ENCODE measurements at places on chromosomes 3 and 15.

GRCh38 chr15:25905140-25905539 is 42.0 kb upstream of the ATP10A start:
- peak; percentile 97 for DNase-seq

DNA sequence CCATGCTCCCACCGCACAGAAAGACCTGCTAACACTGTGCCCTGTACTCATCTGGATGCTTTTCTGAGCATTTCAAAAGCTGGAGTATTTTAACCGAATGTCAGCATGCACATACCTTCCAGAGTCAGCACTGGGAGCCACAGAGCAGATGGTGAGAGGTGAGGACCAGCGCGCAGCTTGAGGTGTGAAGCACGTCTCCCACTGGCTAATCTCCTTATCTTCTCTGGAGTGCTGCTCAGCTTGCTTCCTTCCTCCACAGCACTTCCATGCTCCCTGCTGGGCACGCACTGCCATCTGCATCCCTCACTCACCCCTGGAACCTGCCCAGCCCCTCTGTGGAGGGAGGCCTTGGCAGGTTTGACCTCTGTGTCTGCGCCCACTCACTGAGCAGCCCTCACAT is at the start of gene GNB5:
Gene GNB5, minus strand, starts transcription at position 186 of the 400 bp plus-strand sequence. CDS start 6,716 bp downstream, outside the sequence.
- DNase-seq, result no peak

DNA sequence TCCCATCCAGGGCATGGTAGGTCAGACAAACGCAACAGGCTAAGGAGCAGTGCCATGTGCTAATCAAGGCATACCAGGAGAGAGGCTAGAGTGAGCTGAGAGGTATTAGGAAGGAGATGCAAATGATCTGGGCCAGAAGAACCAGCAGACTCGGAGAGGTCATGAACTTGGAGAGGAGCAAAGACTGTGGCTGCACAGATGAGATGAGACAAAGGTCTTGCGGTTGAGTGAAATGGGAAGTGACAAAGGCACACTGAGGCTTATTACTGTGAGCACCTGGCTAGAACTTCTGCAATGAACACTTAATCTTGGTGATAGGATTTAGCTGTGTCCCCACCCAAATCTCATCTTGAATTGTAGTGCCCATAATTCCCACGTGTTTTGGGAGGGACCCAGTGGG is 380.2 kb downstream of the ULK4 start:
- DNase-seq, result no peak

GRCh38 chr15:72047020-72047419 is 70.9 kb downstream of the MYO9A start:
- peak; percentile 15 for DNase-seq

GRCh38 chr3:169493521-169494141 is 169.9 kb downstream of the MECOM start:
- DNase-seq, result no peak

- DNase-seq, result no peak
These were observed 55.1 kb downstream of the NKIRAS1 start for GRCh38 chr3:23861689-23862088.

All from fibroblast of skin of scalp (primary cell).